Skin of body (tissue), 3 donors: ENCODE measurements at places on chromosomes 16 and 17. TPM values are rescaled to one million over a fixed set of nuclear protein-coding genes. Genes with fewer than 3 reads are reported as not detected.

DNA sequence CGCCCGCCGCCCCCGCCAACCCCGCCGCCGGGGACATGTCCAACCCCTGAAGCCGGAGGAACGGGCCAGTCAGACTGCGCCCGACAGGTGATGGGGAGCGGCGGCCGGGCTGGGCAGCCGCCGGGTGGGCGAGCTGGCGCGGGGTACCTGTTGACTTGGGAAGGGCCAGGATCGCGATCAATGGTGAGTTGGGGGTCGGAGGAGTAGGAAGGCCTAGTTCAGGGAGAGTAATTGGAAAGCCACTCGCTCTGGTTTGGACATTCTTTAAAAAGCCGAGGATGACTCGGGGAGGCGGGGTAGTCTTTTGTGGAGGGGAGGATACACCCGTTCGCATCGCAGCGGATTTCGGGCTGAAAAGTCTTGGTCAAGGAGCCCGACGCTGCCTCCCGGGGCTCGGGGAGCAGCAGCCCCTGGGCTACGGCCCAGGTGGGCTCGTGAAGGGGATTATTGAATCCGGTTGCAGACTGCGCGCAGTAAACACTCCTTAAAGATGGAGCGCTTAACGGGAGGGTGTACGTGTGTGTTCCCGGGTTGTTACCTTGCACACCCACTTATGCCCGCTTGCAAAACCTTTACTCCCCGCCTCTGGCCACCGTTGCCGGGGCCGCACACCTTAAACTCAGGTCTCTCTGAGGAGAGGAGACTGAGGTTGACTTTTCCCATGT is 123.8 kb downstream of the GOSR1 start:
- no peak for DNase-seq

- DNase-seq: no peak
Observed at GRCh38 chr17:74443516-74444296, 11.8 kb downstream of the GPRC5C start.

PHOSPHO1 gene
- 12.7 TPM for total RNA-seq

DNA sequence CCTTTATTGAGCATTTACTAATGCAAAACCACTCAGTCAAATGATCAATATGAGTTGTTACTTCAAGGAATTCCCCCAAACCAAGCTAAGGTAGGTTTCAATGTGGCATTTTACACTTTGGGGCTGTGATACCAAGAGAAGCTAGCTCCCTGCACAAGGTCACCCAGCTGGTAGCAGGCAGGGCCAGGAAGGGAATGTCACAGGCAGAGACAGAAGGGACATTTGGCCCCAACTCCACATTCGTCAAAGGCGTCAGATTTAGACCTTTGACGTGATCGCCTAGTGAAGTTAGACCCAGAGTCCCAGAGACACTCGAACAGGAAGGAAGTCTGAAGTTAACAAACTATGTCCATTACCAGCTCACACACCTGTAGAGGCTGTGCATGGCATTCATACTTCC is 5.5 kb upstream of the SMG1 start:
- no peak for DNase-seq

- DNase-seq: no peak
Observed at GRCh38 chr17:251531-251930, 70.1 kb upstream of the DOC2B start.

ST3GAL2 gene
- 23.6 TPM for total RNA-seq

DNA sequence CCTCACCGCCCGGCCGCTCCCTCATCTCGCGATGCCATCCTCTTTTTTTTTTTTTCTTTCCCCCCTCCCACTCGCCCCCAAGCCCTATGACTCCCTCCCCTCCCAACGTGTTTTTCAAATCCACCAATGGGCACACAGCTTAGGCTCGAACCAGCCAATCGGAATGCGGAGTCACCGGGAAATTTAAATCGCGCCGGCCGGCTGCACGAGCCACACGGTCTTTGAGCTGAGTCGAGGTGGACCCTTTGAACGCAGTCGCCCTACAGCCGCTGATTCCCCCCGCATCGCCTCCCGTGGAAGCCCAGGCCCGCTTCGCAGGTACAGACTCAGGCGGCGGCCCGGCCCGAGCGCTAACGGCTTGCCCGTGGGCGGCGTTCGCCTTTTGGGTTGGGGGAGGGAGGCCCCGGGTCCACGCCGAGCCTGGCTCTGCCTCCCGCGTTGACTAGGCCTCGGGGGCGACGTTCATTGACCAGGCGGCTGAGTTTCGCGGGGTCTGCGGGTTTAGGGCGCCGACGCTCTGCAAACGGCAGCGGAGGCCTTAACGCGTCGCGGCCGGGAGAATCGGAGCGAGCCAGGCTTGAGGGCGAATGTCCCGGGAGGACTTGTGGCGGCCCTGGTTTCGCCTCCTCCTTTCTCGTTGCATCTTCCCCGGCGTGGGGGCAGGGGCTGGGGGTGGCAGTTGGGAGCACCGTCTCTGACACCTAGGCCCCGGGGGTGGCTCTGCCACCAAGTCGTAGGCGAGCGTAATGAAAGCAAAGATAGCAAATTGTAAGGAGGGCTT is at the start of gene KPNA2:
Gene KPNA2 (plus strand): TSS at position 213 of the 781 bp plus-strand sequence. CDS start 1,398 bp downstream, outside the sequence.
- peak; percentile 98 for DNase-seq

GRCh38 chr16:25093208-25094061 is 18.1 kb upstream of the LCMT1 start:
- no peak for DNase-seq

- DNase-seq: no peak
Observed at GRCh38 chr17:35578929-35579432, 610 bp upstream of the PEX12 start.

- DNase-seq: no peak
Observed at GRCh38 chr17:74151551-74152315, 51.7 kb upstream of the RPL38 start.

CLEC18C gene
- not detected for total RNA-seq

DNA sequence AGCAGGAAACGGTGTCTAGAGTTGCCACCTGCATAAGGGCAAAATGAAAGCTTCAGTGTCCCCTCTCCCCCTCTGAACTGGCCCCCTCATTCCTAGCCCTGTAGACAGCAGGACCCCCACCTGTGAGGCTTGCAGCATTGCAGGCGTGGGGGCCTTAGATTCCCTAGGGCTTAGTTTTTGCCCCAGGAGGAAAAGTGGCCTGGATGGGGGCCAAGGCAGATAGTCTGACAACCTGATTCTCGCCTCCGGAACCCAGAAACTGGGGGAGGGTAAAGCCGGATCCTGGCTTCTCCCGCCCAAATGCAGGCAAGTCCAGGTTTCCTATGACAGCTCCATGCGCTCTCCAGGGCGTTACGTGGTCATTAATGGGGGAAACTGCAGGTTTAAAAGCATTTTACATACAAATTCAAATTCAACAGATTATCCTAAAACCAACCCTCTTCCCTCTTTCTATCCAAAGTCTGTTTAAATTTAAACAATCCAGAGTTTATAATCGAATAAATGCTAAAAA is 678 bp upstream of the HOXB6 start:
- DNase-seq: no peak

GRCh38 chr17:31252741-31253140 is 44.3 kb downstream of the OMG start:
- DNase-seq: no peak

OR1D5 gene
- not detected for total RNA-seq

DNA sequence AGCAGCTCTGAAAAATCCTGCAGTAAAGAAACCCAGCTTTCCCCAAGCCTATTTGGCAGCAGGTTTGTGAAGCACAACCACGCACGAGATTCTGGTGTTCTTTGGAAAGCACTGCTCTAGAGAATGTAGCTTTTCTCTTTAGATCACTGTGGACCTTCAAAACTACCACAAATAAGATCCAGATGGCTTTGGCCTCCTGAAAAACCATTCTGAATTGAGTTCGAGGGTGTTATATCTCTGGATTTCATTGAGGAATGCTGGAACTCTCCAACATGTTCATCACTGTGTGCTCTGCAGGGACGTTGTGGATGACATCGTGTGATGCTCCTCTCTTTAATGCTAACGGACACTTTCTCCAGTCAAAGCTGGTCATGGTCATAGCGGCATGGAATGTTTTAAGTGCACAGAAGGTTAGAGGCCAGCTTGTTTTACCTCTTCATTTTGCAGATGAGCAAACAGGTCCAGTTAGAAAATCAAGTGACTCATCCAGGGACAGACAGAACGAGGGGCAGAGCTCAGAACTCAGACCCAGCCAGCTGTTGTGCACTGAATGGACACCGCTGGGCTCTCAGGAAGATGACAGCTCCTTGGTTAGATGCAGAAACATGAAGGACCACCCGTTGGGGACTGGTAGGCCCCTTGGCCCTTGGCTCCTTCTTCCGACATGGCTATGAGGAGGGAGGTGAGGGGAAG is 37.2 kb downstream of the CCDC42 start:
- DNase-seq: peak; percentile 28

GRCh38 chr17:33028778-33029177 is 37.1 kb downstream of the SPACA3 start:
- DNase-seq: no peak

YPEL2 gene
- 25.4 TPM for total RNA-seq

GRCh38 chr16:68310437-68310773 is 341 bp downstream of the SLC7A6OS start:
- DNase-seq: no peak

GRCh38 chr17:39548494-39549225 is 59.1 kb downstream of the NEUROD2 start:
- DNase-seq: no peak

DNA sequence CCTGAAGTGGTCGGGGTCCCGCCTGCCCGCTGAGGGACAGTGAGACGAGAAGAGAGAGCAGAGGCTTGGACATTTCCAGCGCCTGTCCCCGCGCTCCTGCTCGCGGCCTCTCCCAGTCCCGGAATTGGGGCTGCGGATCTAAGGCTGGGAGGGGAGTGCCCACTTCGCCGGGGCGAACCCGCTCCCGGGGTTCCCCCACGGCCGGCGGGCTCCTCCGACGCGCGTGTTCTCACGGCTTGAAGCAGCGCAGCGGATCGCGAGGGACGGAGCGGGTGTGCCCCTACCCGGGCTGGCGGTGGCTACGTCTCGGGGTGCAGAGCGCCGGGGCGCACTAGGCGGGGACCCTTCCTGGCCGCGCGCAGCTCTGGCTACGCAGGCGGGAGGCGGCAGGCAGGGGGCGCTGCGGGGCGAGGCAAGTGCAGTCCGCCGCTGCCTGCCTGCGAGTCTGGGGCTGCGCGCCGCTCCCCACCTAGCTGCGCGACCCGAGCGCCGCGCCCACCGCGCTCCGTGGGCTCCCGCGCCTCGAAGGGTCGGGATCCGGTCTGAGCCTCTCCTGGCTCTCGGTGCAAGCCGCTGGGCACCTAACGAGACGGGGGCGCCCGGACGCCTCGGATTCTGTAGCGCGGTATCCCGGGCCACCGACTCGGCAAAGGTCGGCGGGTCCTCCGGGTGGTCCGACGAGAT is 1.2 kb downstream of the NGFR start:
- peak; percentile 34 for DNase-seq

GRAP gene
- 2.2 TPM for total RNA-seq

DNA sequence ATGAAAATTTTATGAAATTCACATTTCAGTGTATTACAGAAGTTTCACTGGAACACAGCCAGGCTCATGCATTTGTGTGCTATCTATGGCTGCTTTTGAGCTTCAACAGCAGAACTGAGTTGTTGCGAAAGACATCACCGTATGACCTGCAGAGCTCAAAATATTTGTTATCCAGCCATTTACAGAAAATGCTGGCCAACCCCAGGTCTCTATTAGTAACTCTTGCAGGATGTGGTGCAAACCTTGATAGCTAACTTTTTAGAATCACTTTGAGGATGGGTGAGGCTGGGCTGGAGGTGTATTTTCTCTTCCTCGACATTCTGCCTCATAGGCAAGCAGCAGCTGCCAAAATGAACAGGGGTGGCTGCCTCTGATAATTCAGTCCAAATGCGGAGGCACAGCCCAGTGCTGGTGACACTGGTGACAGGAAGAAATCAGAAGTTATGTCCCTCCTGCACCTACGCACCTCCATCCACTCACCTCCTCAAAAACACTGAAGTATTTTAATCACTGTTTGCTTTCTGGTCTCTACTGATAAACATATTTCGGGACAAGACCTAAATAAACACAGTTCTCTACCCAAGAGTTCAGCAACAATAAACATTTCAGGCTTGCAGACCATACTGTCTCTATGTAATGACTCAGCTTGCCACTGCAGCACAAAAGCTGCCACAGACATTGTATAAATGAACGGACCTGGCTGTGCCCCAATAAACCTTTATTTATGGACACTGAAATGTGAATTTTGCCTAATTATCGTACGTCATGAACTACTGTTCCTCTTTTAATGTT is 28.5 kb downstream of the ARHGAP17 start:
- DNase-seq: no peak

RPL23 gene
- total RNA-seq: 2,261 TPM

AOC3 gene
- total RNA-seq: 38.1 TPM

DNA sequence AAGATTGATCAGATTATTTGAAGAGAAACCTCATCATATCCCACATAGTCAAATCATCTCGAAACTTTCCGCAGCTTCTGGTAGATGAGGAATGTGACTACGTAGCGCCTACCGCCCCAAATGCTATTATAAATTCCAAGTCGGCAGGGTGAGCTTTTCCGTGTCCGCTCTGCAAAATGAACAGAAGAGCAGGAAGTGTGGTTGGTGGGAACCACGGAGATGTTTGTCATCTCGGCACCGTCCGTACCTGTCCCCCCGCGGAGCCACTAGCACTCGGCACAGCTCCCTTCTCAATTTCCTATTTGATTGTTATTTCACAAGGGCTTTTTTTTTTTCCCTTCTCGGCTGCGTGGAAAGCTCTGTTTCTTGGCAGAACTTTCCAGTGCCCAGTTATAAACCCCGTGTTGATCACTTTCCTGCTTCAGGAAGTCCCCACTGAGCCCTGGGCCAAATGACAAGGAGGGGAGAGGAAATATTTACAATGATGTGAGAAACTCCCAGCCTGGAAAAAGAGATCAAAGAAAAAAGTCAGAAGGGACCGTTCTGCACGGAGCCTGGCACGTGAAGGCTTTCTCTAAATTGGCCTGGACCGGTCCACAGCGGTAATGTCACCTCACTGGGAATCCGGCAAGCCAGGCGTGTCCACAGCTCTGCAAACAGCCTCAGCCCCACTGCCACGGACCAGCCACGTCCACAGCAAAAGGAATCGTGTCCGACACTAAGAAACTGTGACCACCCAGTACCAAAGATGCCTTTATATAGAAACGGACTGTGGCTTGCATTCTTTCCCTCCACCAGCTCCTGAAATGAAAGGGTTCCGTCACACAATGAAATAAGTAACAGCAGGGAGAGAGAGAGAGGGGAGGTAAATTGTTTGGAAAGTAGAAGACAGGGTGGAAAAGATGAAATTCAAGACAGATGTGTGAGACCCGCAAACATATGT is 65.0 kb downstream of the MRM3 start:
- DNase-seq: peak; percentile 58

DNA sequence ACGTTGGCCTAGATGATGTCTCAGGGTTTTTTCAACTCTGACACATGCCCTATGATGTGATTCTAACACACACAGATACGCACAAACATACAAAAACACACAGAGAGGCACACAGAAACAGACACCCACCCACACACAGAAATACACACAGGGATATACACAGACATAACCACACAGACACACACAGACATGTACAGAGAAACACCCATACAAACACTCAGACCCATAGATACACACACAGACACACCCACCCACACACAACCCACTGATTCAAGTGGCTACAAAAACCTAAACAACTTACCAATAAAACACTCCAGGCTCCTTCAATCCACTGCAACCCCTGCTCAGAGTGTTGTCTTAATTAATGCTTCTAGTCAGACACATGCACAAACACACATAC is 244.6 kb upstream of the CCL2 start:
- no peak for DNase-seq

CTF1 gene
- 0.59 TPM for total RNA-seq
